Activated naive CD8-positive, alpha-beta T cell treated with anti-CD3 and anti-CD28 coated beads, Interleukin-2, amount 50 U/mL, for 16 hours (primary cell): ENCODE measurements at places on chromosomes 16 and 17.

DNA sequence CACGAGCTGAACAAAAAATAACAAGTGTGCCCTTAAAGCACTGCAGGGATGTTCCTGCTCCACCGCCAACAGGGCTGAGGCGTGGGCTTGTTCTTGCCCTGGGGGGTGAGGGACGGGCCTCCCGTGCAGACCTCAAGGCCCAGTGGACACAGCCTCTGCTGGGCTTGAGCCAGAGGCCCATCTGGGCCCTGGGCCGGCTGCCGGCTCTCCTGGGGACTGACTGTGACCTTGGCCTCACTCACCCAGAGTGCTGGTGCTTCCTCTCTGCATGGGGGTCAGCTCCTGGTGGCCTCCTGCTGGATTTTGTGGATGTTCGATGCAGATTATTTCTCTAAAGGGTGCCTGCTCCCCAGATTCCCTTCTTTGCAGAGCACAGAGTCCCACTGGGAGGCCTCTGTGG lies 54.2 kb upstream of the CDR2 start:
- no peak for DNase-seq

DNA sequence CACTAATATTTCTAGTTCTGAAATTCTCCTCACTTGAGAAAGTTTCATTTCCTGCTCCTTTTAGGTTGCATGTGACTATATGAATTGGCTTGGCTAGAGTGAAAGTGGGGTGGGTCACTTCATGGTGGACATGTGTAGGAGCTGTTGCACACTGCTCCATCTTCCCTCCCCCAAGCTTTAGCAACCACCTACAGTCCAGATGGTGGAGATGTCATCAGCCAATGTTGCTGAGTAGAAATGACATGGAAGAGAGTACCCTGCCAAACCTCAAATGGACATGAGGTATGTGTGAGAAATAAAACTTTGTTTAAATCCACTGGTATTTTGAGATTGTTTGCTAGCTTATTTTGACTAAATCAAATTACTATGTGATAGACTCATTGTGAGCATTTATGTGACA lies 281.5 kb downstream of the CA10 start:
- DNase-seq: no peak

GRCh38 chr16:87515475-87516330 lies 22.9 kb upstream of the ZCCHC14 start:
- DNase-seq: no peak

DNA sequence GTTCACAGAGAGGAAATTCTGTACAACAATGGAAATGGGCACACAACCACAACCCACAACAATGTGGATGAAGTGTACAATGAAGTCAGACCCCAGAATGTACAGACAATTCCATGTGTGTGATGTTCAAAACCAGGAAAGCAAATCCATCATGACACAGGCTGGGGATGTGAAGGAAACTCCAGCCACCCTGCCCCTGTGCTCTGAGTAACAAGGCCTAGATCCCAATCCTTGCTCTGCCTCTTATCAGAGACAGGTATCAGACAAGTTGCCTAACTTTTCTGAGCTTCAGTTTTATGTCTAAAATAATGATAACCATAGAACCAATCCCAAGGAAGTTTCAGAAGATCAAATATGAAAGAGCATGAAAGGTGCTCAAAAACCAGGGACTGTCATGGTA lies 1.8 kb upstream of the C16orf95 start:
- DNase-seq: no peak

DNA sequence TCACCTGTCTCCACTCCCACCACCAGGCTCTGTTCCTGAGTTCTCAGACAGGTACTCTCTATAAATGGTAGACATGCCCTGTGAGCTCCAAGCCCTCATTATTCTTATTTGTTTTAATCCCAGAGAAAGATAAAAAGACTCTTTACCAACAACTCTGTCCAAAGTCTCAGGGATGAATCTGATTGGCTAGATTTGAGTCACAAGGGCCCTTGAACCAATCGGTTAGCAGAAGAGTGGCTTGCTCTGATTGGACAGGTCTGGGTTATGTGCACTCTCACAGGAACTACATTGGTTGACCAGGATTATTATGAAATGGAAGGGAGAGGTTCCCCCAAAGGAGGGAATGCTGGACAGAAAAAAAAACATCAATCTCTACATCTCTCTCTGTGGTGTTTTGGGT lies 7.5 kb downstream of the COTL1 start:
- no peak for DNase-seq

DNA sequence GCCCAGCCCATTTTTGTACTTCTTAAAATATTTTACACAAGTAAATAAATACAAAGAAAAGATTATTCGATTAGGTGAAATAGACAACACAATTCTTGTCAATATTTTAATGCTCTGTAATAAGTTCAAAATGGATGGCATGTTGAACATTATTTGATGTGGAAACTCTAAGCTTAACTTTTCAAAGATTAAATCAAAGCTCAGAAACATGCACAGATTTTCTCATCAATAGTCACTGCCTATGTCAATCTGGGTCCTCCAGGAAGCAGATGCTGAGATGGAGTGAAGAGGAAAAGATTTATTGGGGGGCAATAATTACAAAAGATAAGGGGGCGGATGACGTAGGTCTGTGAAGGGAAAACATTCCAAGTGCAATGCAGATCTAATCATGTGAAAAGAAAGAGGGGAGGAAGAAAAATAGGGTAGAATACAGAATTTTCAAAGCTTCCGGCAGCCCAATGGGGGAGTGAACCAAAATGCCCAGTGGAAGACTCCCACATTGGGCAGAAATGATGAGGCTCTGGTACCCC lies 50.5 kb downstream of the COPRS start:
- no peak for DNase-seq

- no peak for DNase-seq
Measured at GRCh38 chr16:85931596-85932402, 32.8 kb downstream of the IRF8 start.

- no peak for DNase-seq
Measured at GRCh38 chr16:66189951-66190350, 176.5 kb upstream of the CDH5 start.

DNA sequence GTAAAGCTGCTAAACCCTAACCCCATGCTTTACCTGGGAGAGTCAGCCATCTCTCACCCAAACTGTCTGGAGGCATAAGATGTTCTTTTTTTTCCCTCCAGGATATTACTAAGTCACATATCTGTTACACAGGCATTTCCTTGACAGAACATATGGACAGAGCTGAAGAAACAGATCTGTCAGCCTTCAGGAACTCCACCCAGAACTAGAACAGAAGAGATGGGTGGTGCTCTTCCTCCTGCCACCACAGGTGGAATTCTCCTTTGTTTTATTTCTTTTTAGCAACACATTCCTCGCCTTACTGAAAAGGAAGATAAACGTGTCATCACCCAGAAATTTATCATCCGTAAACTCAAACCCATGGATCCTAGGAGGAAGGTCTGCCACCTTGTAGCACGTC lies 8.8 kb downstream of the MYCBPAP start:
- no peak for DNase-seq

DNA sequence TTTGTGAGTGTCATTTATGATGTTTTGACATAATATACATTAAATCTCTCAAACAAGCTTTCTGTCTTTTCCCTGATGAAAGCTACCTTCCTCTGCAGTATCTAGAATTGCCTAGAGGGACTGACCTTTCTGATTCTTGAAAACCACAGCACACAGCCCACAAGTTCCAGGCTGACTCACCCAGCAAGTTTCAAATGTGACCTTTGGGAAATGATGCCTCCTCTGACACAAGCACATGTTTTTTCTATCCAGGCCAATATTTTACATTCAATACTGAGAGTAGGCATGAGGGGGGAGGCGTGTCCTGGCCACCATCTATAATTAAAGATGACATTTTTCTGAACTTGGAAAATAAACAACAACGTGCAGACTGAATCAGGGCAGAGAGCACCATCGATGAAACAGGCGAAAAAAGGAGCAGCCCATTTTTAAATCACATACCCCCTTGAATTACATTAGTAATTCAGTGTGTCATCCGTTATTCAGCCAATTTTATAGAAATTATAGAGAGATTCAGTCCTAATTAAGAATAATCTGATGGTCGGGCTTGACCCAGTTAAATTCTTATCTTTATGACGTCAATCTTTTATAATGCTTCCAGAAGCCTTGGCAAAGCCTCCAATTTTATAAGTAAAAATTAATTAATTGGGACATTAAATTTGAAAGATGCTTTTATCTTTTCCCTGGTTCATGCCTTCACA lies 292.6 kb upstream of the CDH11 start:
- no peak for DNase-seq

DNA sequence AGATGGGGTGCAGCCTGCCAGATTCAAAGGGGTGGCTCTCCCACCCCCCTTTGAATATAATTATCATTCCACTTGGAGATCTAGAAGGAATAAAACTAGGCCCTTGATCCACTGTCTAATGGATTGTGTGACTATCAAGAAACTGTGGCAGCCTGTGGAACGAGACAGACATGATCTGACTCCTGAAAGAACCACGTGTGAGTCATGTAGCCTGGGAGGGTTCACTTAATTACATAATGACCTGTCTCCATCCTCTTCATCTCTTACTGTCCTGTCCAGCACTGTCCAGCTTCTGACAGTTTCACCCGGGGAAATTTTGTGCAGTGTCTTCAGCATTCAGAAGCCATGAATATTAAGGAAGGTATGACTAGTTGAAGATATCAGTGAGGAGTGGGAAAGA lies 43.3 kb upstream of the CDH13 start:
- DNase-seq: no peak

GRCh38 chr16:14502932-14503741 lies 126.9 kb downstream of the PARN start:
- no peak for DNase-seq

DNA sequence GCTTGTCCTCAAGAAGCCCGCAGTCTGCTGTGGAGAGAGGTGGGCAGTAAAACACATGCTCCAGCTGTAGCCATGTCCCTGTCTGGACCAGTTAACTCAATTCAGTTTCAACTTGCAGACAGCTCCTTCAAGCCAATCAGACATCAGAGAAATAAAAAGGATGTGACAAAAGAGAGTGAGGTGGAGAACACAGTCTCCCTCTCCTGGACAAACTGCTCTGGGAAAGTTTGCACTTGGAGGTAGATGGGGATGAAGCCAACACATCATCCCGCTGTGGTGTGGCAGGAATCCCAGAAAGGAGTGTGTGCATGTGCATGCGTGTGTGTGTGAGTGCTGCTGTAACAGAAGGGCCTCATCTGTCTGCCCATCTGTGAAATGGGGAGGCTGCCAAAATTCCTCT lies 358.6 kb upstream of the ASIC2 start:
- no peak for DNase-seq

GRCh38 chr16:24036614-24037013 lies 200.8 kb downstream of the PRKCB start:
- DNase-seq: no peak

DNA sequence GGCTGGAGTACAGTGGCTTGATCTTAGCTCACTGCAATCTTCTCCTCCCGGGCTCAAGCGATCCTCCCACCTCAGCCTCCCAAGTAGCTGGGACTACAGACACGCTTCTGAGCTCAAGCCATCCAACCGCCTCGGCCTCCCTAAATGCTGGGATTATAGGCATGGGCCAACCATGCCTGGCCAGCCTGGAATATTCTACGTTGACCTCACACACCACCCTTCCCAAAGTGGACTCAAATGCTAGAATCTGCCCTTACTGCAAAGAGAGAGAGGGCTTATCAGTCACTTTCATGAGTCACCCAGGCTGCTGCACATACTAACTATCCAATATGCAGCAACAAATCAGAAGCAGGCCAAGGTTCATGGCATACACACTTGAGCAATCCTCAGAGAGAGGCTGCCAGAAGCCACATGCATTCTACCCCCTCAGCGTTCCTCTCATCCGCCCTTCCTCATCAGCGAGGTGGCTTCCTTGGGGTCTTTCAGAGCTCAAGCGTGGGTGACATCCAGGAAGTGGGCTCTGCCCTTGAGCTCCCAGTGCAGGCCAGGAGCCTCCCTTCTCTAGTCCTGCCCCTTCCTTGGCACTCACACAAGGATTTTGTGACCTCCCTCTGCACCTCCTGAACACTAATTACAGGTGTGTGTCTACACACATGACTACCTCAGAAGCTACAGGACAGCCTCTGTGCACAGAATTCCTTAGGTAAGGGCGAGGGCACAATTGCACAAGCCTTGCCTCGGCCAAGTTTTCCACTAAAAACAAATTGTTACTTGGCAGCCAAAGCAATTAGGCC lies 24.8 kb upstream of the SIAH1 start:
- no peak for DNase-seq

DNA sequence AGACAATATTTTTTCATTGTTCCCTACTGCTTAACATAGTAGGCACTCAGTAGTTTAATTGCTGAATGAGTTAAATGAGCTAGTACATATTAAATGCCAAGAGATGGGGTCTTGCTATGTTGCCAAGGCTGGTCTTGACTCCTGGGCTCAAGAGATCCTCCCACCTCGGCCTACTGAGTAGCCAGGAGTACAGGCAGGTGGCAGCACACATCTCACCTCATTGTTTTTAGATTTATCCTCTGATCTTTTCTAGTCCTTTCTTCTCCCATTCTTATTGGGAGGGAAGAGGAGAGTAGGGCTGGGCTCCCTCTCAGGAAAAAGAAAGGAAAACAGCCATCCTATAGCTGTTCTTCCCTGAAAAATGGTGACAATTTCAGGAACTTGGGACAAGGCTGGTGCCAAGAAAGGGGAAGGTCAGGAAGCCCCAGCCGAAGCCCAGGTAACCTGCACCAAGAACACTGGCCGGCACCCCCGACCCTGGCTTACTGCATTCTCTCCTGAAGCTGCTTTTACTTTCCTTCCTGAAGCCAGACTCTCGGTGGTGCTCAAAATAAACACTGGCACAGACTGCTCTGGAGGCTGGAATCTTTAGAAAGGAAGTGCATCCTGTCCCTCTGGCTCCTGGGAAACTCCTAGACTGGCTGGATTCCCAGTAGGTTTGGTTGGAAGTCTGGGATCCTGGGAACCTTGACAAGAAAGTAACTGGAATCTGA lies 2.7 kb downstream of the TNFAIP1 start:
- no peak for DNase-seq

DNA sequence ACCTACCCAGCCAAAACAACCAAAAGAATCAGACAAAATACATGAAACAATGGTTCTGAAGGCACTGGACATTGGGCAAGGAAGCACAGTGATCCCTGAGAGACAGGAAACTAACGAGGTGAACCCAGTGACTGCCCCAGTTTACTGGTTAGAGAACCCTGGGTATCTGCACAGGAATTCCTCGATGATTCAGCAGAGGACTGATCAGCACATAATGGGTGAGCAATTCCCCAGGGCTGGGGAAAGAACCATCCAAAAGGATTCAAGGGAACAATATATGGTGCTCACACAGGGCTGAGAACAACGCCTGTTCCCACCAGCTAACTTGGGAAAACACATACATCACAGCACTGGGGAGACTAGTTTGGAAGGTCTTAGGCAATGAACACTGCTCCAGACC lies 167.2 kb downstream of the PARN start:
- DNase-seq: no peak

GRCh38 chr16:88195269-88195705 lies 187.5 kb upstream of the ZNF469 start:
- no peak for DNase-seq

GRCh38 chr16:71937868-71938510 lies 42.7 kb downstream of the IST1 start:
- DNase-seq: no peak

GRCh38 chr17:488993-489757 lies 136.6 kb upstream of the RPH3AL start:
- DNase-seq: no peak
